Progenitor cell of endocrine pancreas (in vitro differentiated cells): ENCODE measurements at places on chromosomes 6 and 20. TPM values are rescaled to one million over a fixed set of nuclear protein-coding genes. Genes with fewer than 3 reads are reported as not detected.

The RNASET2 gene
- total RNA-seq, result 27.9 and 29.8 TPM in 2 replicates

The TRERF1 gene
- total RNA-seq, result 7.1 and 7.9 TPM in 2 replicates

The SAMD3 gene
- total RNA-seq, result 0.69 and 1.0 TPM in 2 replicates

The OGFRL1 gene
- 9.4 and 10.4 TPM in 2 replicates for total RNA-seq
